ENCODE measurements at places on chromosomes 7 and 10. TPM values are rescaled to one million over a fixed set of nuclear protein-coding genes. Genes with fewer than 3 reads are reported as not detected.

The PRKG1 gene
- total RNA-seq: 14.8 TPM

The TACC2 gene
- 81.0 TPM for total RNA-seq

DNA sequence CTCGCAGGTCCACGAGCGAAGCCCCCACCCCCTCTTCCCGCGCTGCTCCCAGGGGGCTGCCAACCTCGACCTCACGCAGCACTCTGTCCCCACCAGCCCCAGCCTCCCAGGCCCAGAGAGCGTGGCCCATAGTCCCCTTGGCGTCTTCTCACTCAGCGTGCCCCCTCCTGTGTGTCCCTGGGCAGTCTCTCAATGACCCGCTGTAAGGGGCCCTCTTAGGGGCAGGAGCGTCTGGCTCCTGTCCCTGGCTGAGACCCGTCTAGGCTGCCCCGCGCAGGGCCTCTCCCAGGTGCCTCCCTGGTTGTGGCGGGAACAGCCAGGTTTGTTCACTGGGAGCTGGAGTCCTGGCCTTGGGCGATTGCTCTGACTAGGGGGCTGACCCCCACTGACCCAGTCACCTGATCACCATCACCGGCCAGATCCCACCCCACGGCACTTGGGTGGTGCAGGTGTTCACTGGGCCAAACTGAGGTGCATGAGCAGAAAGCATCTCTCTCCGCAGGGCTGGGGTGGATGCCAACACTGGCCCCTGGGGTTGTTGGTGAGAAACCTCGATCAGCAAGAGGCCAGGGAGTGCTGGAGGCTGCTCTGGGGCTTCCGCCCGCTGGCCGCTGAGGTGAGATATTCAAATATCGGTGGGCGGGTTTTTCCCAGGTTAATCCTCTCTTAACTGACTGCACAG is 12.6 kb upstream of the WDFY4 start:
- no peak for DNase-seq
- no peaks in the 10 kb centered on the region for H3K4me1 ChIP-seq
- no peaks in the 10 kb centered on the region for H3K36me3 ChIP-seq

DNA sequence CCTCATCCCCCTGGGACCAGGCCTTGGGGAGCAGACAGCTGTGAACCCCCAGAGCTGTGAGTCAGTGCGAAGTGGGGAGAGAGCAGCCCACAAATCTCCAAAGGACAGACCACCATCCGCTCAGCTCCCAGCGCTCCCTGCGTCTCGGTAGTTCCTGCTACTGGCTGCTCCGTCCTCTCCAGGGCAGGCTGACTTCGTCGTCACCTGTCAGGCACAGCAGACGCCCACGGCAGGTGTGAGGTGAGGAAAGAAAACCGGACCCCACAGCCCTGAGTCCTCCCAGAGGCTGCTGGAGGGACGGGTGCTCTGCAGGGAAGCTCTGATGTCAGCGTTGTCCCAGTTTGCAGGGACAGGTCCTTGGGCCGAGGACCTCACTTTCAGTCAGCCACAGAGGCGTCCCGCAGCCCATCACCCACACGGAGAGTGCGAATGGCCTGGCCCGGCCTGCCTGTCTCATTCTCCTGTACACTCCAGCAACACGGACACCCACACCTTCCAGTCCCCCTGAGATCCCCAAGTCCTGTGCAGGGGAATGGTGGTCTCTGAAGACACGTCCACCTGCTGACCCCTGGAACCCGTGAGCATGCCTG is 95.2 kb downstream of the DNAJB6 start:
- no peak for DNase-seq
- H3K4me3 ChIP-seq: peak overlapping the region; percentile 25
- H3K4me1 ChIP-seq: no peaks in the 10 kb centered on the region
- H3K27me3 ChIP-seq: no peaks in the 10 kb centered on the region
- H3K27ac ChIP-seq: no peak overlapping the region

DNA sequence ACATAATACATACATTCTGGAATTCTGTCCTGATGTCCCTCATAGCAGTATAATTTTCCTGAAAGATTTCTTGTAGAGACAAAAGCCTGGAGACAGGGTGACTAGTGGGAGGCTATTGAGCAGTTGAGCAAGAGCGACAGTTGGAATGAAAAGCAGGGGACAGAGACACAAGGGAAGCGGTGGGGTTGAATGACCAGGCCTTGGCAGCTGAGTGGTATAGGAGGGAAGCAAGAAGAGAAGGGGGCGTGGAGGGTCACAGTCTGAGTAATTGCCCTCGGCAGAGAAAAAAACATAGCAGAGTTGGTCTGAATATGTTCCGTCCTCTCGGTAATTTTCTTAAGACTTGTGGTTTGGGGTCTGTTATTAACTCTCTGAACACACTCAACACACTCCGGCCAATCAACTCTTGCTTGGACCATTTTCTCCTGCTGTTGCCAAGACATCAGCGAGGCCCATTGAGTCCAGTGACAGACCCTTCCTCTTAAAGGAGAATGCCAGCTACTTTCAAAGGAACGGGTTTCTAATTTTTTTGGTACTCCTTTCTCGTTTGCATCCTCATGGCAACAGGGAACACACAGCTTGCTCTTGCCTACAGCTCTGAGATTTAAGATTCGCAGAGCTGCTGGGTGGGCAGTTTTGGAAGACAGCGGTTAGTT is 5.3 kb upstream of the ACTR3B start:
- no peak overlapping the region for H3K27ac ChIP-seq
- no peaks in the 10 kb centered on the region for H3K4me1 ChIP-seq
- no peak overlapping the region for H3K4me3 ChIP-seq
- no peak for DNase-seq
- no peaks in the 10 kb centered on the region for H3K27me3 ChIP-seq
- H3K36me3 ChIP-seq: no peaks in the 10 kb centered on the region

DNA sequence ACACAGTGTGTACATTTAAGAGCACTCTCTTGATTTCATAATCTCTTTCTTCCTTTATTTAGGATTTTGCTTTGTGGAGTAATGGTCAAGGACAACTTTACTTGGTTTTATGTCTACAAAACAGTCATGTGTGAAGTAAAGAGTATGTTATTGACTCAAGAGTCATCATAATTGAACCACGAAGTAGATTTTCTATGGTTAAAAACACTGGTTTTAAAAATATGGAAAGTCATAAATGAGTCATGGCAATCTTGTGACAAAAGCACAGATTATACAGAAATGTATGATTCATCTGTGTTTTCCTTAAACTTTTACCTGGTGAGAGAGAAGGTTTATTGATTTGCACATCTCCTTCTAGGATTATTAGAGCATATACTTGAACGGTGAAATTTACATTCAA is 969.7 kb downstream of the GATA3 start:
- no peak overlapping the region for H3K27ac ChIP-seq
- no peak for DNase-seq
- no peaks in the 10 kb centered on the region for H3K36me3 ChIP-seq
- H3K27me3 ChIP-seq: no peaks in the 10 kb centered on the region

GRCh38 chr10:117627561-117627960 is 85.0 kb downstream of the EMX2 start:
- no peak overlapping the region for H3K27ac ChIP-seq
- no peaks in the 10 kb centered on the region for H3K27me3 ChIP-seq
- H3K36me3 ChIP-seq: no peaks in the 10 kb centered on the region

DNA sequence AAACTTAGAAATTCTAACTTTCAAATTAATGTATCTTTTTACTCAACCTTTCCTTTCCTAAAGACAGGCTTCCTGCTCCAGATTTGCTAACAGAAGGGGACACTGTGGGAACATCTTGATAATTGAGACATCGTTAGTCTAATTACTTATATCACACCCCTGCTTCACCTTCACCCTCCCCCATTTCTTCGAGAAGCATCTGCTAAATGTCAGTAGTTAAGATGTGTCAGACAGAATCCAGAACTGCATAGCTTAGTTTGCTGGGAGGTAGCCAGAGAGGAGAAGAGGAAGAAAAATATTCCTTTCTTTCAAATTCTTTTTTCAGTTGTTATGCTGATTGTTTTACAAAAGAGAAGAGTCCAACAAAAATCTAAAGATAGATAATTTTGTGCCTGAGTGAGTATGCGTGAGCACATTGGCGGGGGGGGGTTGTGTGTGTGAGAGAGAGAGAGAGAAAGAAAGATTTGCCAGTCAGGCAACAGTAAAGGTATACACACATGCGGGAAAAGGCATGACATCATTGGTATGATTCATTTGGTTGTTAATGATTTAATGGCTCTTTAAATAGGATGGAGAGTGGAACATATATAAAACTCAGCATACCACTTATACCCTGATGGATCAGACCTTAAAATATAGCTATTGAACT is 192.4 kb downstream of the PTN start:
- DNase-seq: peak; percentile 25
- no peak overlapping the region for H3K4me3 ChIP-seq
- H3K36me3 ChIP-seq: no peaks in the 10 kb centered on the region
- no peak overlapping the region for H3K27ac ChIP-seq

Measured in kidney (tissue), 22 donors.